ENCODE measurements at places on chromosomes 12 and 14.

DNA sequence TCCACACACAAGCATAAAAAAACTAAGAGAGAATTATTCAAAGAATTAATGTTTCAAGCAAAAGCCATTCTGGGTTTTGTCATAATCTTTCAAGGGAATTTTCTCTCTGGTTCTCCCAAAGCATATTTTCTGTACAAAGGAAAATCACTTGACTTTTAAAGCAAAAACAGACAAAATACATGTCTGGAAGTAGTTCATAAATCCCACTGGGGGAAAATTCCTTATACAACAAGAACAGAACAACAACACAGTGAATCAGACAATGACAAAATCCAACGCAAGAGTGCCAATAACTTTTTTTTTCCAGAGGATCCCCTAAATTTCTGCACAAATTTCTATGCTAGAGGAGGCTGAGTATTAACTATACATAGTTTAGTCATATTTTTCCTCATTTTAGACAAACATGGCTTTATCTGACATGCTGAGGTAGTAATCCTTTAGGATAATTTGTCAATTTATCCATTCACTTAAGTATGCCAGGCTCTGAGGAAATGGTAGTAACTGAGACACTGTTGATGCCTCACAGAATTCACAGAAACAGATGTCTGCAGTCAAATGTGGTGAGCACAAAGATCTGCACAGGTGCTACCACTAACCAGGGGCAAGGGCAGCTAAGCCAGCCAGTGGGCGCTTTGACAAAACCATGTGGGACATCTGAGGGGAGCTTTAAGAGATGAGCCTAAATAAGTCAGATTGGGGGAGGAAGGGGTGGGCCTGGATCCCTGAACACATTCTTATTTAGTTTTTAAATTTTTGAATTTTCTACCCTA, 38.0 kb downstream of the GRIP1 start:
- no peak for DNase-seq

GRCh38 chr14:31660191-31660590, 99.0 kb downstream of the NUBPL start:
- DNase-seq: no peak

GRCh38 chr12:53365245-53365904, 14.6 kb upstream of the SP1 start:
- DNase-seq: peak; percentile 28

GRCh38 chr12:1310653-1311052, 283.7 kb downstream of the FBXL14 start:
- no peak for DNase-seq

DNA sequence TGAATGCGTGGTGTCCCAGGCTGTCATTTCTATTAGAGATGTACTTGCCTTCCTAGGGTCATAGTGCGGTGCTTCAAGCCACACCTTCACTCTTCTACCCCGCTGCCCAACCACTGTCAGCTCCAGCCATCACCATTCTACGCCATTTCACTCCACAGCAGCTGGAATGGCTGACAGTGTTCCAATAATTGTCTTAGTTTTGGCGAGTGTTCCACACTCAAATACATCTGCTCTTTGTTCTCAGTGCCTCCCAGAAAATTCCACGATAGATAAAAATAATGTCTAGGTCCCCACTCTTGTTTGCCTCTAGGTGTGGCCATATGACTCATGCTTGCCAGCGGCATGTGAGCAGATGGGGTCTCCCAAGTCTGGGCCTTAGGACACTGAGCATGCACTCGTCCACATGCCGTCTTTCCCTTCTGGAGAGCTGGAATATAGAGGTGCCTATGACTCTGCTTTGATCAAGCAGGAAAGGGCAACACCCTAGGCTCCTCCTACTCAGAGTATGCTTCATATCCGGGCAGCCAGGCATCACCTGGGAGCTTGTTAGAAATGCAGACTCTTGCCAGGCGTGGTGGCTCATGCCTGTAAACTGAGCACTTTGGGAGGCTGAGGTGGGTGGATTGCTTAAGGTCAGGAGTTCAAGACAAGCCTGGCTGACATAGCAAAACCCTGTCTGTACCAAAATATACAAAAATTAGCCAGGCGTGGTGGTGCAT, 163.0 kb downstream of the BRMS1L start:
- DNase-seq: no peak

GRCh38 chr12:14853961-14854360, 10.6 kb upstream of the ART4 start:
- no peak for DNase-seq

DNA sequence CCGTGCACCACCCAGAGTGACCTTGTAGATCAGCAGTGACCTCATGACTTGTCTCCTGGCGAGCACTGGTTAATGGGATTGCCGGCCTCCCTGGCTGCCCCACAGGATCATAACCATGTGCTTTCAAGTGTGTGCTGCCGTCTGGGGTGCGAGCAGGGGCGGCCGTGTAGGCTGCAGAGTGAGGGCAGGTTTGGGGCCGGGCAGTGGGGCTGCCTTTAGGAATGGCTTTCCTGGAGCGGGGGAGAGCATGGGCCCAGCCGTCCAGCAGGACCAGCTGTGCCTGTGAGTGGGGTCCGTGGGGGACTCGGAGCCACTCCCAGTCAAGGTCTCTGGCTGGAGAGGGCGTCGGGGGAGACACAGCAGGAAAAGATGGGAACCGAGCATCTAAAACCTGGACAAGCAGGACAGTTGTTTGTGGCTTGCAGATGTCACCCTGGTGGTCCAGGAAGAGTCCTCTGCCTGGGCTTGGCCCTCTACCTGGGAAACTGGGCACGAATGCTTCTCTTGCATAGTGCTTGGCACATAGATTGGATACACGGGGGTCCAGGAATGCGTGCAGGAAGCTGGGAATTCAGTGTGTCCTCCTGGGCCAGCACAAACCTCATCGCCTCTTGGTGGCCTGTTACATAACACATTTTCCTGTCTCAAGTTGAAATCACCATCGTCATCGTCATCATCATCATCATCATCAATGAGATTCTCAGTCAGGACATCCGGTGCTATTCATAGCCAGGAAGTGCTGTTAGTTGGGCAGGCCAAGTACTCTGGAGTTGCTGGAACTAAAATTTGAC, 96.0 kb downstream of the ADGRD1 start:
- no peak for DNase-seq

DNA sequence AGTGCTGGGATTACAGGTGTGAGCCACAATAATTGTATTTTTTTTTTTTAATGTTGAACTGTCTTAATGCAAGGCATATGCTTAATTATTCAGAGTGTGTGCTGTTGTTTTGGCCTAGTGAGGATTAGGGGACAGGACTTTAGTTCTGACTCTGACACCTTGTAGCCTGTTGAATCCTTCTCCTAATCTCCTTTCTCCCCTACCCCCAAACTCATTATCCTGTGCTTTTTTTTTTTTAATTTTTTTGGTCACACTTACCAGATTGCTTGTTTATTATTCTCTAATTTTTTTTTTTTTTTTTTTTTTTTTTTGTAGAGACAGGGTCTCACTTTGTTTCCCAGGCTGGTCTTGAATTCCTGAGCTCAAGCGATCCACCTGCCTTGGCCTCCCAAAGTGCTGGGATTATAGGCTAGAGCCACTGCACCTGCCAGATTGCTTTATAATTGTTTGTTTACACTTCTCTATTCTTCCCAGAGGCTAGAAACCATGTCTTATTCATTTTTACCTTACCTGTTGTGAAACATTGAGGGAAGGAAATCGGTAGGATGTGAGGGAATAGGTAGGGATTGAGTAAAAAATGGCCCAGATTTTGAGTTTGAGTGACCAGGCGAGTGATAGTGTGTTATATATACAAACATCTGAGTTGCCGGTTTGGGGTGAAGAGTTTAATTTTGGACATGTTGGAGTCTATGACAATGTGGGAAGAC, 32.2 kb downstream of the DIP2B start:
- no peak for DNase-seq

GRCh38 chr12:55686366-55687010, 21.2 kb downstream of the ITGA7 start:
- DNase-seq: no peak

DNA sequence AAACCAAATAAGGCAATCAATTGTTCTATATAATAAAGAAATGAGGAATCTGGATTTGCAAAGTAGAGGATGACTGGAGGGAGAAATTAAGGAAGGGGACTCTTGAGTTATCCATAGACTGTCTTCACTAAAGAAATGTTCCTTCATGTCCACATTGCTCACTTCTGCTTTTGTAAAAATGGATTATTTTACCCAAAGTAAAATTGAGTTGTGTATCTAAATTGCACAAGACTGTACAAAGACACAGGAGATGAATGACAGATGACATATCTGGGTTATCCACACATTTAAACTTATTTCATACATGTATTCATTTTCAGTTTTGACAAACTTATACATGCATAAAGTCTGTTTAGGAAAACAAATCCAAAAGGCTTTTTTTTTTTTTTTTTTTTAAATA, 11.3 kb downstream of the ATP2B1 start:
- DNase-seq: no peak

DNA sequence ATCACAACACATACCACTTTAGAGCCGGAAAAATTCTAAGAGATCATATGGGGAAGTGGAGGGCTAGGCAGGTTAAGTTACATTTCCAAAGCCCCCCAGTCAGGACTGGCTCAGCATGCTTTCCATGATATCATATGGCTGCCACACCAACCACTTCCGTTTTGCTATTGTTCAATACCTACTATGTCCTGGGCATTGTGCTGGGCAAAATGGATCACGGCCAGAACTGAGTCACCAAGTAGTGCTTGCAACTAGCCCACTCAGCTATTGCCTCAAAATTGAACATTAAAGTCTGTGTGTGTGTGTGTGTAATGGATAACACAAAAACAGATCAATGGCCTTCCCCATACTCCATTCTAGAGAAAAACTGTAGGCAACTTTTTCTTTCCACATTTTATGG, 22.7 kb downstream of the WIF1 start:
- DNase-seq: no peak

- DNase-seq: no peak
Measured at GRCh38 chr14:104879983-104880565, 15.0 kb downstream of the CEP170B start.

DNA sequence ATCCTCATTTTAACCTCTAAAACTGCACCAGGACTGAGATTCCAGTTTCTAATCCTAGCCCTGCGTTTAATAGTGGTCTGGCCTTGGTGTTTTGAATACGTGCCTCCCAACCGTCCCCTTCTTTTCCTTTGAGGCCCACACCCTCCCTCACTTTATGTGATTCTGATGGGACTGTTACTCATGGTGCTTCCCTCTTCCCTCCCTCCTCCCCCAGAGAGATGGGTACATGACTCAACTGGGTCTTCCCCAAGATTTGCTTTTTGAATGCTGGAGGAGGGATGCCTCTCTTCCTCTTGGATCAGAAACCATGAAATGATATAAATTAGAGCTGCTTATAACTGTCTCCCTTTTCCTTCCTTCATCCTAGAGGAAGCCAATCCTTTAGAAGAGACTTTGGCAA, 8.2 kb upstream of the PPP2R5E start:
- no peak for DNase-seq

- DNase-seq: no peak
Measured at GRCh38 chr14:94427016-94427613, 25.5 kb downstream of the SERPINA11 start.

DNA sequence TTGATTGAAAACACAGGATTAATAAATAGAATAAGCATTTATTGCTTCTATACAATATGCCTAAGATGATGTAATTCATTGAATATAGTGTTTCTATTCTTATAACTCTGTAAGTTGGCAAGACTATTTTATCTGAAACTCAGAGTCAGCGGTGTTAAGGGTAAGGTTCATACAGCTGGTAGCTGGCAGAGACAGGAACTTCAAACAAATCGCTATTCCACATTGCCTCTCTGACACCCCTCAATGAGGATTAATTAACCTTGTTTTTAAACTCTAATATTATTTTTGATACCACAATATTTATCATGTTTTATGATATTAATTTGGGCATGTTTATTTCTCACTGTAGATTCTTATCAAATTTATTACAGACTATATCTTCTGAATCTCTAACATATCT, 323.4 kb downstream of the ACSS3 start:
- DNase-seq: no peak

DNA sequence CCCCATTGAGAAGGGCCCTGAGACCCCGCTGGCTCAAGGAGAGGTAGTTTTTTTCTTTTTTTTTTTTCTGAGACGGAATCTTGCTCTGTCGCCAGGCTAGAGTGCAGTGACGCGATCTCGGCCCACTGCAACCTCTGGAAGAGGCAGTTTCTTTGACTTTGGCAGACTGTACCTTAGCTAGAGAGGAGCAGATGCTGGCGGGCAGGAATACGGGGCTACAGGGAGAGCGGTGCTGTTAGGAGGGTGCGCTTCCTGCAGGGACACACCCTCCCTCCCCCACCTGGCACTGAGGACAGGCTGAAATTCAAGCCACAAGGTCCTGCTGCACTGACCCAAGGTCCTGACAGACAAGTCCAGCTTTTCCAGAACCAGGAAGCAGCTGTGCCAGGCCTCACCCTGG, 32.2 kb upstream of the NUDT14 start:
- no peak for DNase-seq

- no peak for DNase-seq
Measured at GRCh38 chr12:50647479-50647878, 116.4 kb upstream of the ATF1 start.

GRCh38 chr12:111066744-111067437, 146.5 kb upstream of the MYL2 start:
- DNase-seq: no peak

DNA sequence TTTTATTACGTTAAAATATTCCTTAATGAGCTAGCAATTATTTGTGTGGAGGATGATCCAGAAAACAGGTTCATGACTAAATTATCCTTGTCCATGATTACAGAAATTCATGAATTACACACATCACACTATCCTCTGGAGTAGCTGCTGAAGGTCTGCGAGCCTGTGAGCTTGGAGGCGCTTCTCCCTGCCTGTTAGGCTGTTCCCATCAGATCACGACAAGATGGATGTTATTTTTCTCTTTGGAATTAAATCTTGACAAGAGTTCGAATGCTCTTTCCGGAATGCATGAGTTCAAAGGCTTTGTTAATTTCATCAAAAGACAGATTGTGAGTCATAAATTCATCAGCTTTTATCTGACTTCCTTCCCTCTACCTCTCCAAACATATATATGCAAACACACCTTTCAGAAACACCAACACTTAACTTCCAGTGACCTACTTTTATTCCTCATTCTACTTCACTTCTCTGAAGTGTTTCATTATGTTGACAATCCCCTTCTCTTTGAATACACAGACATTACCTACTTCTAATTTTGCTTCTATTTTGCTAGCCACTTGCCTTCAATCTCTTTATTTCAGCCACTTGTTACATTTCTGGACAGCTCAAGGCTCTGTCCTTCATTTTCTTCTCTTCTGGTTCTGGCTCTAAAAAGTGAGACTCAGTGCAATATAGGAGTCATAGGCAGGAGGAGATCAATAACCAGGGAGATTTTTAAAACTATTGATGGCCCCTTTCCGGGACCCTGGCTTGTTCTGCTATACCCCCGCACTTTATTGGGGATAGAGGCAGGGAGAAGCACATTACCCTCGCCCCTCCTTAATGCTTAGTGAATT, 274.6 kb downstream of the BTG1 start:
- DNase-seq: no peak

Measured in choroid plexus epithelial cell (primary cell).